LNCaP clone FGC (cell line): ENCODE measurements at places on chromosomes 1 and 21.

GRCh38 chr1:6614019-6614928, 743 bp downstream of the PHF13 start:
- DNase-seq, result no peak

DNA sequence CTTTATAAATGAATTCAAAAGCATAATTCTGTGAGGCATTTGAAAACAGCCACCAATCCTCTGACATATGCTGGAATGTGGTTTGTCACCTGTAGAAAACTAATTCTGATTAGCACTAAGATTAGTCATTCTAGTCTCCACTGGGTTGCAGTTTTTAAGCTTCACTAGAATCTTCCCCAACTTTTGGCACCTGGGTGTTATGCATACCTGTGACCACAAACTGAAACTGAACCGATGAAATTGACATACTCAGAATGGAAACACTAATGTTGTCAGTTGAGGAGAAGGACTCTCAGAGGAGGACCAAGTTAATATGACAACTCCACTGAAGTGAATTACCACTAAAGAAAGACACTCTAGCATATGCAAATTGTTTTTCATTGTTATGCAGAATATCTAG, 285.8 kb upstream of the NEGR1 start:
- no peak for DNase-seq

DNA sequence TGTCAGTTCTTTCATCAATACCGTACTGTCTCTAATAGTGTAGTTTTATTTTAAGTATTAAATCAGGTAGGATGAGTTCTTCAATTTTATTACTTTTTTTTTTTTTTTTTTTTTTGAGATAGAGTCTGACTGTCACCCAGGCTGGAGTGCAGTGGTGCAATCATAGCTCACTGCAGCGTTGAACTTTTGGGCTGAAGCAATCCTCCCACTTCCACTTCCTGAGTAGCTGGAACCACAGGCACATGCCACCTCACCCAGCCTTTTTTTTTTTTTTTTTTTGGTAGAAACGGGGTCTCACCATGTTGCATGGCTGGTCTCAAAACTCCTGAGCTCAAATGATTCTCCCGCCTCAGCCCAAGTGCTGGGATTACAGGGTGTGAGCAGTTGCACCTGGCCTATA, 44.3 kb downstream of the INAVA start:
- no peak for DNase-seq

GRCh38 chr1:212267460-212267859, 17.8 kb upstream of the PPP2R5A start:
- DNase-seq, result no peak

- peak; percentile 57 for DNase-seq
Observed at GRCh38 chr1:110106013-110106941, 6.0 kb upstream of the UBL4B start.

DNA sequence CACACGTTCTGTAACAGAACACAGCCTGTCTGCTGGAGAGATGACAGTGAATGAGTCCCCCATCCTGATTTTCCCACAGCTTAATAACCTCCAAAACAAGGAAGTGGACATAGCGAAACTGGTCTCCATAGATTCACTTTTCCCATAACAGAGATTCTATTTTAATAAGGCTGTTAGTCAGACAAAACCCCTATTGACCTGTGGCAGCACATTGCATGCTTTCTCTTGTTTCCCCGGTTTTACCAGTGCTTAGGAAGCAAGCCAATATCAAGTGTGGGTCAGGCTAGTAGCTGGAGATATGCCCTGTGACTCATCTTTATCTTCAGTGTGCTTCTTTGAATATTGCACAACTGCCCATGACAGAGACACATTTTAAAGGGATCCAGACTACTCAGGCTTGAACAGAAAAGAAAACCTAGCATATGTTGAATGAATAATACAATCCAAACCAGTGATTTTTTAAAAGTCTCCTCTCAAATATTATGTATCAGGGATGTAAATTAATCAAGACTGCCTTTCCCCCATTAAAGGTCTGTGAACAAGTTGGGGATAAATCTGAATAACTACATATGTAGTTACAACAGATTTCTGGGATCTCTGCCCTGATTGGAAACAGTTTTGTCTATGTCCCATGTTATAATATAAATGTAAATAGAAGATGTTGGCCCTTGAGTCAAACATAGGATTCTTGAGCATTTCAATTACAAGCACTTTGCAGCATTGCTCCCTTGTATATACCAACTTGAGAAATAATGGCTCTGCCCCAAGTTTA, 11.9 kb upstream of the CLDN8 start:
- peak; percentile 99 for DNase-seq

DNA sequence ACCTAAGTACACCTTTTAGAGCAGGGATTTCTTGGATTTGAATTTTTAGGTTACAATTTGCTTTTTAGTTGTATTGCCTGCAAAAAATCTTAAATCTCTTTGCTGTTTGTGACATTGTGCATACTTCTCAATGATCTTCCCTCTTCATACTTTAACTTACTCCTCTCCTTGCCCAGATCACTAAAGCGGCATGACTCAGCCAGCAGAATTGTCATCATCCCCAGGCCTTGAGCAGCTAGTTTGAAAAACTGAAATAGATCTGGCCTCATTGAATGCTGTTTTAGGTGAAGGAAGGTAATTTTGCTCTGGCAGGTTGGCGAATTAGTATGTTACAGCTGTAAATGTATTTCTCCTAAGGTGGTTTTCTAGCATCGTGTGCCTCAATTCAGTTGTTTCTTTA, 145.9 kb downstream of the RYR2 start:
- DNase-seq, result no peak

- no peak for DNase-seq
Observed at GRCh38 chr1:16421201-16421600, 16.0 kb downstream of the SPATA21 start.

DNA sequence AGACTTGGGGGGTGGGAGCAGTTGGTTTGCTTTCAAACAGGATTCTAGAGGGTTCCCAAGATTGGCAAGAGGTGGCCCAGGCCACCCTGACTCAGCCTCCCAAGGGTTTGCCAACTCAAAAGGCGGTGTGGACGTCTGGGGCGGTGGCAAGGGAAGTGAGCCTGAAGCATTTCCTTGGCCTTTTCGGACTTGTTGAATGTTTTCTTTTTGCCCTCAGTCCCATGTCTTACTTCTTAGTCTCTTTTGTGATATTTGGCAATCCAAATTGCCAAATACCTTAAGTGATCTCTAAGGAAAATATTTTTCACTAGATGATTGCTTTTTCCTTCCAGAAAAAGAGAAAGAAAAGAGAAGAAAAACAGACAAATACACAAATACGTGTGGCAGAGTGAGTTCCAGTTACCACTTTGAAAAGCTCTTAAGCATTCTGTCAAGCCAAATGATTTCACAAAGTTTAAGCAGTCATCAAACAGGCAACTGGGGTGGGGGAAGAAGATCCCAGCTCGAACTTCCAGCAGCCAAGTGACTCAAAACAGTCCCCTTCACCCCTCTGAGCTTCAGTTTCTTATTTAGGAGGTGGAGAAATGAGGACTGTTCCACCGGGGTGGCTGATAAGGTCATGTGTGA, 374.6 kb upstream of the USP24 start:
- DNase-seq, result no peak

- DNase-seq, result no peak
Observed at GRCh38 chr21:35511696-35512162, 462.6 kb upstream of the RUNX1 start.

DNA sequence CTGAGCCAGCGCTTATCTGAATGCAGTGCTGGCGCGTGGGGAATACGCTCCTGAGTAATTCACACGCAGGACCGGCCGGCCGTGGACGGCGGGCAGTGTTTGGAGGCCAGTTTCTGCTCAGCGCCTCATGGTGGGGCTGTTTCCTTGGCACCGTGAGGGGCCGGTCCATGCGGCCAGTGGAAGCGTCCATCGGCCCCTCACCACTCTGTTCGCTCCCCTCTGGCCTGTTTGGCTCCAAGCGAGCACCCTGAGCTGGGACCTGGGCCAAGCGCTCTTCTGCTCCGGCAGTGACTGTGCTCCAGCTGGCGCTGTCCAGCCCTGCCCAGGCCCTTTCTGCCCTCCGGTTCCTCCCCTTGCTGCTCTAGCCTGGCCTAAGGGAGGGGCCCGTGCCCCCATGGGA, 16.3 kb upstream of the PLCH2 start:
- peak; percentile 39 for DNase-seq
